ENCODE measurements at places on chromosomes 3 and 15.

DNA sequence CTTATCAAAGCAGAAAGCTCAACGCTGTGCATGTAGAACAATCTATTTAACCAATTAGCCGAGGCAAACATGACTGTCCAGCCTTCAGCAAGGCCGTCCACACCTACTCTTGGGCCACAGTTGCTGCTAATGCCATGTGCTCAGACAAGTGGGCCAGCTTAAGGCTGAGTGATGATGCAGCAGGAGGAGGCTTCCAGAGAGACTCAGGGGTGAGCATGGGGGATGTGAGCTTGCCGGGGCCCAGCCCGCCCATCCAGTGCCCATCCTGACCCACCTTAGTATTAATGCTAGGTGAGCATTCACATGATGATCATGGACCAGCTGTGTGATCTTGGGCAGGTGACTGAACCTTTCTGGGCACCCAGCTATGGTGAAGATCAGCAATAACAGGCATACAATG lies 150.1 kb downstream of the TPRA1 start:
- DNase-seq, result no peak

GRCh38 chr15:63136742-63137141 lies 15.1 kb downstream of the LACTB start:
- DNase-seq, result no peak

GRCh38 chr15:62649793-62650420 lies 392.6 kb upstream of the TPM1 start:
- no peak for DNase-seq

DNA sequence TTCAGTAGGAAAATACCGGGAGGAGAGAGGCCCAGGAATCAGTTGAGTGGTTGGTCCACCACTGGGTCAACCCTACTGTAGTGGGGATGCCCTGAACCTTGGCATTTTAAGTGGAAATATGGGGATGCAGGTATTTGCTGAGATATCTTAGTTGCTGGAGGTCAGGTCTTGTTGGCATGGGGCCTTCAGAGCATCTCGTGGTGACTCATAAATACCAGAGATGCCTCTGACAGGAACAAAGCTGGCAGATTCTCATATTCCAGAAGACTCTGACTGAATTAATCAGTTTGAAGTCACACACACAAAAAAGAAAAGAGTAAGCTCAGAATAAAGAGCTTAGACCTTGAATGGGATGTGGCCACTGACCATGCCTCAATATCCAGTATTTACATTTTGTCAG lies 91.6 kb downstream of the CACNA2D3 start:
- DNase-seq, result no peak

DNA sequence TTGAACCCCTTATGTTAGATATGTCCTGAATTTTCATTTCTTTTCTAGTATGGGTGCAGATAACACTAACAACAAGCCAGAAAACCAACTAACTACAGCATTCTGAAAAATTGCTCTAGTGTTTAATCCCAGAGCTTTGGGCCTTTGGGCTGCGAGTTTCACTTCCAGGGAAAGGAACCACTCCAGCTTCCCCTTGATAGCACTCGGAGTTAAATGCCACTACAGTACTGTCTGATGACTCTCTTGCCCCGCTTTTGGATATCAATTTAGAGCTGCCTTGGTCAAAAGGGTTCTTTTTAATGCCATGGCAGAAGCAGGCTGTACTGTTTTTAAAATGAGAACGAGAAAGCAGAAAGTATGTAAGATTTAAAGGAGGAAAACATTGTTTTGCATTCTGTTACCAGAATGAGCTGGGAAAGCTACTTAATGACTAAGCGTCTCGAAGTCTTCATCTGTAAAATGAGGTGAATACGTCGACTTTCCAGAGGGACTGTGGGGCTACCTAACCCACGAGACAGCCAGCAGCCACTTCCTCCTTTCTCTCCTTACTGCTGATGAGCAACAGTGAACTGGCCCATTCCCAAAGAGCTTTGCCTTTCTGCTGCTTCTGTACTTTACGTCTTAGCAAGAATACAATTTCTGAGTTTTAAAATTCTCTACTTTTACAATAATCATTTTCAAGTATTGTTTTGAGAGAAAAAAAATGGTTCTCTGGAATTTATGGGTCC lies 299.3 kb upstream of the LYSMD4 start:
- no peak for DNase-seq

- DNase-seq, result no peak
Measured at GRCh38 chr3:178494386-178494785, 41.9 kb upstream of the KCNMB2 start.

DNA sequence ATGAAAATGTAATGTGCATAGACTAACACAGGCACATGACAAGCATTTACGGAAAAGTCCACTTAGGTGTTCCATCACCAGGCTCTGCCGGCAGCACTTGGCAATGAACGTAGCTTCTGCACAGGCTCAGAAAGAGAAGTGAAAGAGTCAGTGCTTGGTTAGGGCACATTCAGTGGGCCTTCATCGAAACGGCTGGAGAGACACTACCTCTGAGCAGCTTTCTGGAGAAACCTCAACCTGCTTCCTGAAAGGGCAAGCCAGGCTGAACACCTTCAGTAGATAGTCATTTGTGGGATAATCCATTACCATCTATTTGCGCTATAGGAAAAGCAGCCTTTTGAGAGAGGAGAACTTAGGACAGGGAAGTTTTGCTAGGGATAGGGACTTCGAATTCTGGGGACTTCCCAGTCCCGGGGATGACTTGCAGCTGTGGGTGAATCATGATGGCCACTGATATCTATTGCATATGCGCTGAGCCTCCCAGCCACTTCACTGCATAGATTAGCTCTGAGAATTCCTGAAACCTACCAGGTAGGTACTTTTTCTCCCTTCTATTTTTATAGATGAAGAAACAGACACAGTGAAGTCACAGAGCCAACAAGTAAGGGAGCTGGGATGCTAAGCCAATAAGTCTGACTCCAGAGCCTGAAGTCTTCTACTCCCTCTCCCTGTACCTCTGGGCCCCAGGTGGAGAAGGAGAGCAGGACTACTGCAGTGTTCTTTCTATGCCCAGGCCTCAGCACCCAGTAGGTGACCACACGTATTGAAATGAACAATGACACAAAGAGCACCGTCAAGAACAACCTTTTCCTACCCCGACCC lies 4.2 kb upstream of the SH2D7 start:
- DNase-seq, result peak; percentile 36

GRCh38 chr3:20323307-20323927 lies 137.4 kb upstream of the SGO1 start:
- DNase-seq, result no peak

- no peak for DNase-seq
Measured at GRCh38 chr15:57158589-57158988, 217.7 kb upstream of the CGNL1 start.

DNA sequence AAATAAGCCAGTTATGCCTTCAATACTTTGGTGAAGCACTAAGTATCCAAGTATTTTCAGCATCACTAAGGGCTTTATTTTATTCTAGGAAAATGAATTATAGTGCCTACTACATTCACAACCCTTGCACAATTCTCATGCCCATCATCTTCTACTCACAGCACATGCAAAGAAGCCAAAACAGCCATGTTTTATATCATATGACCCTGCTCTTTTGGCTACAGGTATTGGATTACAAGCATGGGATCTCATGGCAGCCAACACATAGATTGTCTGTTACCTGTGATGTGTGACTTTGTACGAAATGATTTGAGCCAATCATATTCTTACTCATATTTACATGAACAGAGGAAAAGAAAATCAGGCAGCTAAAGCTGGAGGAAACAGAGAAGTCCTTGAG lies 38.6 kb downstream of the STT3B start:
- no peak for DNase-seq

- no peak for DNase-seq
Measured at GRCh38 chr3:87206070-87206469, 21.0 kb upstream of the CHMP2B start.

GRCh38 chr15:68405378-68406250 lies 26.3 kb downstream of the ITGA11 start:
- DNase-seq, result peak; percentile 24

- no peak for DNase-seq
Measured at GRCh38 chr3:180911876-180912303, 580 bp upstream of the FXR1 start.

DNA sequence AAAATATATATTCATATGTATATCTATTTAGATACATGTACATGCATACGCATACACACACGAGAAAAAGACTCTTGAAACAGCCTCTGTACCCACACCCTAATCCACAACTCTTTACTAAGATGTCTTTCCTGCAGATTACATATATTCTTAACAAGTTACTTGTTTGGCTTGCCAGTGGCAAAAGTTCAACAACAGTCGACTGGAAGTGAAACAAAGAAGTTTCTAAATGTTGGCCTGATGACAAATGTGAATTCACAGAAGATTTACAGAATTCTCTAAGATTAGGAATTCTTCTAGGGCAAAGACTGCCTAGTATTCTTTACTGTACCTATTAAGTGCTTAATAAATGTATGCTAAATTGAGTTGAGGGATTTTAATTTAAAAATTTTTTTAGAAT lies 116.8 kb downstream of the CDIN1 start:
- DNase-seq, result no peak

DNA sequence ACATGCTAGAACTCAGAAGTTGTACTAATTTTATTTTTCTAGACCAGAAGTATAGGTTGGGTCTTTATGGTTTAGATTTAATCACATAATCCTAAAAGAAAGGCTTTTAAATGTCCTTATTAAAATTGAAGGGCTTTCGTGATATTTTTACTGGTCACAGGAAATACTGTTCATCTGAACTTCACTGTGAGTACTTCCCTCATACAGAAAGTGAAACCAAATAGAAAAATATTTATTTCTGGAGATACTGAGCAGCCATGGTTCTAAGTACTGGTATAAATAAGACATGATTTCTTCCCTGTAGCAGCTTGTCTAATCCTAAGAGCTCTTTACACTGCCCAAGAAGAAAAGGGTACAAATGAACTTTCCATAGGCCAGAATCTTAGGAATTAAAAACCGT lies 2.0 kb downstream of the SNRK start:
- no peak for DNase-seq

DNA sequence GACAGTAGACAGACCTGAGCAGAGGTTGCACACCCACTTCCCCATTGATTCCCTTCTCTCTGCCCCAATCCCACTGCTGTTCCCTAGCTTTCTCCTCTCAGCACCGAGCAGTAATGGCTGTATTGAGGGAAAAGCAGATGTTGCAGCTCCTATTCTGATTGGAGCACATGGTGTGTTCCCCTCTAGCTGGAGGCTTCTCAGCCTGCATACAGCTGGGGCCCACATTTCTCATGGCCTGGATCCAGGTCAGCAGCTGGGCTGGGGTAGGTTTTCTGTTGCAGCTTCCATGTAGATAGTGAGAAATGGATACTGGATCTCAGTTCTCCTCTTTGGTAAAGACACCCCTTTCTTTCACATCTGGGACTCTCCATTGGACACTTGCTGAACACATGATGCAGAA lies 50.1 kb downstream of the RYR3 start:
- no peak for DNase-seq

DNA sequence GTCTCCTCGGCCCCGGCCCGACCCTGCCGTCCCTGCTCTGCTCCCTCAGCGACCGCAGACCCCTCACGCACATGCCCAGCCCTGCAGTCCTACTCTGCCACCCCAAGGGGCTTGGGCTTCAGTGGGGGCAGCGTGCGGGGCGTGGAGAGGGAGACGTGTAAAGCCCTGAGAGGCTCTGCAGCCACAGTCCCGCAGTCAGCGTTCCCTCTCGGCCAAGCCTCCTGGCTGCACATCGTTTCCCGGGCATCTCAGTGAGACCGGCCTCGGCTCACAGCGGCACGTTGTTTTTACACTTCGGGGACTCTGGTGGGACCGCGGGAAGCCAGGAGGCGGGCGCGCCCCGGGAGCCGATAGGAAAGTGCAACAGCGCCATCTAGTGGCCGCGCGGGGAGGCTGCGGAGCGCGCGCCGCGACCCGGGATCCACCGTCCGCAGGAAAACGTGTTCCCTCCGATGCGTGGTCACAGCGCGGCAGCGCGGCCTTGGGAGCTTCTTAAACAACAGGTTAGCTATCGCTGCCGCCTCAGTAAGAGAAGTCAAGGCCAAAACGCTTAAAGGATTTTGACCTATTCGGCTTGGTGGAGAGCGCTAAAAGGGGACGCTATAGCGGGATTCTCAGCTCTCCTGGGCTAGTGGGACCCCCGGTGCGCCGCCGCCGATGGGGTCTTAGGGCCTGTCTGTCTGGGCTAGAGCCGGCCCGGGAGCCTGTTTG lies 226.8 kb upstream of the IGF1R start:
- DNase-seq, result peak; percentile 86

- DNase-seq, result no peak
Measured at GRCh38 chr3:56610669-56611335, 53.8 kb downstream of the CCDC66 start.

- no peak for DNase-seq
Measured at GRCh38 chr3:52515192-52515591, 18.5 kb downstream of the NT5DC2 start.

GRCh38 chr3:6785726-6786125 lies 75.2 kb upstream of the GRM7 start:
- DNase-seq, result no peak

DNA sequence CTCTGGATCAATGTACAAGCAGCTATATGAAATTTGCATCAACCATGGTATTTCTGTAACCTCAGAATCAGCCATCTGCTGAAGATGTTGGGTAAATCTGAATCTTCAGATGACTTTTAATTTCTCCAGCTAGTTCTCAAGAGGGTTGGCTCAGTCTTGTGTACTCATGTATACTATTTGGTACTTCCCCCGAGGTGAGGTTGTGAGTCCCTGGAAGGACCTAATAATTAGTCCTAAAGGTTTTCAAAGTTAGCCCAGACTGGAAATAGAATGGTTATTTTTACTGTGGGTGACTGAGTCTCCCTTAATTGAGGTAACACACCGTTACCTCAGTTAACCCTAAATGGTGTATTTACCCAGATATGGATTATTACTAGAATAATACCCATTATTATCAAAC lies 104.3 kb upstream of the THSD4 start:
- DNase-seq, result no peak

DNA sequence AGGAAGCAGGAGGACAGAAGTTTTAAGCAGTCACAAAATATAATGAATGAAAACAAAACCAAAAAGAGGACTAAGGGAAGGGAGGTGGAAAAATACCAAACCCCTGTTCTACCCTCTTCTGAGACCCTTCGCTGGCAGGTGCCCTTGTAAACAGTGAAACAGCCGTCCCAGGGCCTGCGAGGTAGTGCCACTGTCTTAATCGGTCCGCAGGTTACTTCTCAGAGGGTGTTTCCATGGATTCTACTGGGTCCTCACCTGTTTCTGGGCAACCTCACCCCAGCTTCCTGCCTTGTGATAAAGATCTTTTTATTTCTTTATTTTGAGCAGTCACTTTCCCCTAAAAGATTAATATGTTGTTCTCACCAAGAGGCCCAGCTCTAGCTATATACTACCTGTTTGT lies 65.3 kb downstream of the SLC30A4 start:
- peak; percentile 71 for DNase-seq

- DNase-seq, result no peak
Measured at GRCh38 chr15:41506796-41507341, 6.8 kb downstream of the LTK start.

GRCh38 chr15:69853544-69853951 lies 244.2 kb downstream of the TLE3 start:
- no peak for DNase-seq

- no peak for DNase-seq
Measured at GRCh38 chr3:180062771-180063170, 26.0 kb upstream of the PEX5L start.

Data from activated effector memory CD4-positive, alpha-beta T cell treated with anti-CD3 and anti-CD28 coated beads, Interleukin-2, amount 50 U/mL, for 16 hours (primary cell).